ENCODE measurements at places on chromosomes 11 and 22.
A peak's percentile ranks its signal among the peaks of the same experiment; 100 is the strongest.

DNA sequence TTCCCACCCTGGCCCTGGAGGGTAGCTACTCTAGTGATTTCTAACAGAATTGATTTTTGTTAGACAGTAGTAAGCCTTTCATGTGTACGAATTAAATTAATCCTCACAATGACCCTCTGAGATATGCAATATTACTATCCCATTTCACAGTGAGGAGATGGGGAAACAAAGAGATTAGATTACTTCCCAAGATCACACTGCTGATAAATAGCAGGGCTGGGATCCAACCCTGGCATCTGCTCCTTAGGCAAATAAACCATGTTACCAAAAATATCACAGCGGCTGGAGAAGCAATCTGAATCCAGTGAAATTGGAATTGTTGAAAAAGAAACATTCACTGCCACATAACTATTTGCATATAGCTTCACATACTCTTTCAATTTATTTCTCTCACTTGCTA lies 12.8 kb upstream of the CAVIN3 start:
- no peak for DNase-seq

- no peak for DNase-seq
Observed at GRCh38 chr11:22162756-22163155, 30.1 kb upstream of the ANO5 start.

DNA sequence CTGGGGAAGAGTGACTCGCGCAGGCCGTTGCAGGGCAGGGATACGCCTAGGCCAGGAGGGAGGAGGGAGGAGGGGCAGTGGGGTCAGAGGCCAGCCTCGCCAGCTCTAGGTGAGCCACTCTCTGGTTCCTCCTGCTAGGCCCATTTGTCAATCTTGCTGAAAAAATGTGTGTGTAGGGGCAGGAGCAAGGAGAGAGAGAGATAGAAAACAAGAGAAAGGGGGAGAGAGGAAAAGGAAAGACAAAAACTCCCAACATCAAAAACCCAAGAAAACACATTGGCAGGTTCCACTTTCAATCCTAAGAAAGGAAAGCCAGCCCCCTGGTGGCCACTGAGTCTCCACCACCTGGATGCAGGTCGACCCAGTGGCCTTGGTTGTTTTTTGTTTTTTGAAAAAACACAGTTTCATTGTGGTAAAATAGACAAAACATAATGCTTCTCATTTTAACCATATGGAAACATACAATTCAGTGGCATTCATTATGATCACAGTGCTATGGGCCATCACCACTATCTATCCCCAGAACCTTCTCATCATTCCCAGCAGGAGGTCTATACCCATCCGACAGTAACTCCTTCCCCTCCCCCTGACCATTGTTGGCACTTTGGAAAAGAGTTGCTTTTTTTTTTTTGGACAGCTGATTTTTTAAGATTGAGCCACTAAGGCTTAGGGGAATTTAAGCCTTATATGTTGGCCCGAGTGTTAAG lies 10.9 kb downstream of the OMP start:
- DNase-seq, result peak; percentile 40

- DNase-seq, result peak; percentile 88
Observed at GRCh38 chr22:18156878-18157713, 7.1 kb downstream of the USP18 start.

DNA sequence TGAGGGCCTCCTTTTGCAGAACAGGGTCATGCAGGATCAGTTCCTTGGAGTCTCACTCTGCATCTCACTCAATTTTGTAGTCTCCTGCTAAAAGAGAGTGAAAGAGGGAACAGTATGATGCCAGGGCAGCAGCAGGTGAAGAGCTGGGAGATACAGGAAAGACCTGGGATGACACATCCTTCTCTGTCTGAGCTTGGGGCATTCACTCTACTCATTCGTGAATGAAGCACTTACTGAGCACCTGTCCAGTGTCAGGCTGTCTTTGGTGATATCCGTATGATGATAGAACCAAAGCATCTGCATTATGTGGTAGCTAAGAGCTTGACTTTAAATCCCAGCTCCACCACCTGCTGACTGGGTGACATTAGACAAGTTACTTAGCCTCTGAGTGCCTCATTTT lies 14.4 kb downstream of the SREBF2 start:
- peak; percentile 65 for DNase-seq

- DNase-seq, result no peak
Observed at GRCh38 chr11:57658023-57658361, 430 bp downstream of the CLP1 start.

- DNase-seq, result no peak
Observed at GRCh38 chr11:123330948-123331347, 99.1 kb upstream of the GRAMD1B start.

DNA sequence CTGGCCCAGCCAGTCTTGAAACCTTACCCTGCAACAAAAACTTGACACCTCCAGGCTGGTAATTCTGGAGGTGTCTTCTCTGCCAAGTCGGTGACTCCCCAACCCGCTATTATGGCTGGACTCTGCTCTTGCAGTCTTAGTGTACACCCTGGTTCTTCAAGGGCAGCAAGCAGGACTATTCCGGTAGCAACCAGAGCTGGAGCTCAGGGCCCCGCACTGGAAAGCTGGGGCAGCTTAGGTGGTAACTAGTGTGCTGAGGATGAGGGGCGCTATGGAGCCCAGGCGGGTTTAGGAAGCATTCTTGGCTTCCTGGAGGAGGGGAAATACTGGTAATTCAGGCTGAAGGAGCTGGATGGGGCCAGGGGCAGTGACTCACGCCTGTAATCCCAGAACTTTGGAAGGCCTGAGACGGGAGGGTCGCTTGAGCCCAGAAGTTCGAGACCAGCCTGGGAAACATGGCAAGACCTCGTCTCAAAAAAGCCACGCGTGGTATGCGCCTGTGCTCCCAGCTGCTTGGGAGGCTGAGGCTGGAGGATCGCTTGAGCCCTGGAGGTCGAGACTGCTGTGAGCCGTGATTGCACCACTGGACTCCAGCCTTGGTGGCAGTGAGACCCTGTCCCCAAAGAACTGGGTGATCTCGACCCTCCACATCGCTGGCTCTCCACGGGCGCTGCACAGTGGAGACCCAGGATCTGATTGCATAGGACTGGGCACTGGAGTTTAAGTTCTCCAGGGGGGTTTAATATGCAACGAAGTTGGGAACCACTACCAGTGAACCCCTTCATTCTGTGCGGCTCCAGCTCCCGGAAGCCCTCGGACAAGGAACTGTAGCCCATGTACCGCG lies 10.6 kb upstream of the AIFM3 start:
- peak; percentile 86 for DNase-seq

DNA sequence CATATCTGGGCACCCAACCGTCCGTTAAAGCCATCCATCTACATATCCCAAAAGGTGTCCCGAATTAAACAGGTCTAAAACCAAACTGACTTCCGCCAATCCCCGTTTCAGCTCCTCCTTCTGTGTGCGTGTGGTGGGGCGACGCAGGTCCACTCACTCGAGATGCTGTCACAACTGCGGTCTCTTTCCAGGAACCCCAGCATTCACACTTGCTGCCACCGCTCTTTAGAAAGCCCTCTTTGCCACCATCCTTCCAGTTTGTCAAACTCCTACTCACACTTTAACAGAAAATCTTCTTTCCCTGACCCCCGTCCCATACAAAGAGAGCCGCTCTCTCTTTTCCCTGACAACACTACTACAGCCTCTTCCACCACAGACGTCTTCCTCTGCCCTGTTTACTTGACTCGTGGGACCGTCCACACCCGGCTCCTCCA lies 467 bp downstream of the ESS2 start:
- DNase-seq, result peak; percentile 42

DNA sequence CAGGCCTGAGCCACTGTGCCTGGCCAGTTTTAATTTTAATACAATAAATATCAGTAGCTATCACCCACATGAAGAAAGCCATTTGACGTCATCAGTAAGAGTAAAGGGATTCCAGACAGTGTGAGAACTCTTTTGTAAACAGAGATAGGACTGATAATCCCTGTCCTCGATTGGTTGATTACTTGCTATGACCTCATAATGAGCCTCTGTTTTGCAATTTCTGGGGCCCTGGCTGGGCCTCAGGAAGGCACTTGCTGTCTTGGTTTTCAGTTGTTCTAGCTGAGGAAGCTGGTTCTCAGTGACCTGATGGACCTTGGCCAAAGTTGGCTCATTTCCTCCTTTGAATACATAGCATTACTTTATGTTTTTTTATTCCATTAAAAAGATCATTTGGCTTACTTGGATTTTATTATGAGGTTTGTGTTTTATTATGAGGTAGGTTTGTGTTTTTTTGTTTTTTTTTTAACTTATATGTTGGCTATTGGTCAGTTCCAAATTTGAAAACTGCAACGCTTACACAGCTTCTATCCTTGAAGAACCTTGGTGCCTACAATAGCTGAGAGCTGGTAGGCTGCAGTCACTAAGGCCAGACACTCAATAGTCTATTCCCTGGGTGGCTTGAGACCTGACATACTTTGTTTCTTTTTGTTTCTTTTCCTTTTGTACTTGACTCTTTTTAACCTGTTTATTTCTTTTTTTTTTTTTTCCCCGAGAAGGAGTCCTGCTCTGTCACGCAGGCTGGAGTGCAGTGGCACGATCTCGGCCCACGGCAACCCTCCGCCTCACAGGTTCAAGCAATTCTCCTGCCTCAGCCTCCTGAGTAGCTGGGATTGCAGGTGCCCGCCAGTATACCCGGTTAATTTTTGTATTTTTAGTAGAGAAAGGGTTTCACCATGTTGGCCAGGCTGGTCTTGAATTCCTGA lies 20.0 kb downstream of the MARK2 start:
- DNase-seq, result no peak

GRCh38 chr11:46348566-46349401 lies 1.5 kb downstream of the DGKZ start:
- DNase-seq, result no peak

GRCh38 chr22:40766956-40767355 lies 52.2 kb downstream of the SLC25A17 start:
- no peak for DNase-seq

GRCh38 chr22:29205594-29206371 lies at the start of gene EMID1:
Gene EMID1, plus strand, starts transcription at chr22:29205896. Its CDS starts 143 bp downstream, at chr22:29206039.
- DNase-seq, result peak; percentile 26

DNA sequence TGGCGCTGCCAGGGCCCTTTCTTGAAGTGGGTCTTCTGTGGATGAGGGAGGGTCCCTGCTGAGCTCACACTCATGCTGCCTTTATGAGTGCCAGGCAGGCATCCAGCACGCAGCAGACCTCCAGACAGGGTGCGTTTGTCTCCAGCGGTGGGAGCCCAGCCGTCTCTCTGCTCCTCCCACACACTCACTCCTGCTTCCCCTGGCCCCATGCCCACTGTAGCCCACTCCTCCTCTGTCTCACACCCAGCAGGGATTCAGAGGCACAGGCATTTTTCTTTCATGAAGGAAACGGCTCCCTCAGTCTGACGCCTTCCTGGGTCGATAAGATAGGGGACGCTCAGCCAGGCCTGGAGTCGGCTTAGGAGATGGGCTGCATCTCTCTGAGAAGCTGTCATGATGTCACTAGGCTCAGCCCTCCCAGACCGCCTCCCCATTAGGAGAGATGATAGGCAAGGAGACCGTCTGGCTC lies 183.9 kb upstream of the NCAM1 start:
- no peak for DNase-seq

DNA sequence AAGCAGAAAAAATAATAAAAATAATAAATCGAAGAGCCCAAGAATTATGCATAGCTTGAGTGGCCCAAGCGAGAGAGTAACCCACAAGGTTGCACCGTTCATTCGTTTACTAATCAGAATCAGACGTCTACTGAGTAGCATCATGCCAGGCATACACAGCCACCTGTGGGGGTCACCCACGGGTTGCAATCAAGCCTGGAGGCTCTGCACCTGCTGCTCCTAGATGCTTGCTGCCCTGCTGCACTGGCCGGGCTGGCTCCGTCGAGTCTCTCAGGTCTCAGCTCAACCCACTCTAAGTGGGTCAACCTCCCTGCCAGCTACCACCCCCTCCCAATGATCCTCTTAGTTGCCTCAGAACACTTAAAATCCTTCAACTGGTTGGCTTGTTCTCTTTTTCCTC lies 2.0 kb upstream of the TESMIN start:
- DNase-seq, result no peak

GRCh38 chr11:46133119-46133518 lies 11.9 kb upstream of the PHF21A start:
- DNase-seq, result no peak

Data from epithelial cell of esophagus (primary cell).